Nucleus accumbens (tissue), 56 donors: ENCODE measurements at places on chromosomes 5 and 9.

- no peak for DNase-seq
Measured at GRCh38 chr5:145697251-145697990, 137.7 kb downstream of the PRELID2 start.

- DNase-seq, result no peak
Measured at GRCh38 chr5:13278148-13278547, 666.3 kb downstream of the DNAH5 start.

DNA sequence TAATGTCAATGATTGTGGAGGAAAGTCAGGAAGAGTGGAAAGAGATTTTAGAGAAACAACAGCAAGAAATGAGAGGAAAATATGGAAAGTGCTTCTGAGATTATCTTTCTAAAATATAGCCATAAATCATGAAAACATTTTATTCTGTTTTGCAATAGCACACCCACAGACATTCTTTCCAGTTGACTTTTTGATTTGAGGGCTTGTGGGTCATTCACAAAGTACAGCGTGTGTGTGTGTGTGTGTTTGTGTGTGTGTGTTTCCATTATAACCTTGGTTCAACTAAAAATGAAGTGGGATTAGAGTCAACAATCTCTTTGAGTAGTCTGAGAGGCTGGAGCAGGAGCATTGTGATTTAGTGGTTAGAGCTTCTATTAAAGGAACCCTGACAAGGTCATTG is 116.6 kb upstream of the GAS1 start:
- no peak for DNase-seq

DNA sequence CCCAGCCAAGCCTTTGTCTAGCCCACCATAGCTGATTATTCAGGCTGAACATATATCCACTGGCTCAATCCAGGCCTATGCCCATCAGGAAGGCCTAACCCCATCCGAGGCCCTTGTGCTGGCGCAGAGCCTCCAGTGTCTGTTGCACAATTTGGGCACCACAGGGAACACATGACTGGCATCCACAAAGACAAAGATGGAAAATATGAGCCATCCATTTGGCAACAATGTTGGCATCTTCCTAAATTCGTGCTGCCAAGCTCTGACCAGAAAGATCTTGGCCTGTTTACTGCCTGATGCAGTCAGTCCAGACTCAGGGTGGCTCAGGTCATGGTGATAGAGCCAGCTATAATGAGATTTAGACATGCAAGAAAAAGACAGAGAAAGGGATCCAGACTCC is 233.8 kb downstream of the PIK3R1 start:
- no peak for DNase-seq

GRCh38 chr9:93962017-93962416 is 6.9 kb upstream of the BARX1 start:
- DNase-seq, result no peak

DNA sequence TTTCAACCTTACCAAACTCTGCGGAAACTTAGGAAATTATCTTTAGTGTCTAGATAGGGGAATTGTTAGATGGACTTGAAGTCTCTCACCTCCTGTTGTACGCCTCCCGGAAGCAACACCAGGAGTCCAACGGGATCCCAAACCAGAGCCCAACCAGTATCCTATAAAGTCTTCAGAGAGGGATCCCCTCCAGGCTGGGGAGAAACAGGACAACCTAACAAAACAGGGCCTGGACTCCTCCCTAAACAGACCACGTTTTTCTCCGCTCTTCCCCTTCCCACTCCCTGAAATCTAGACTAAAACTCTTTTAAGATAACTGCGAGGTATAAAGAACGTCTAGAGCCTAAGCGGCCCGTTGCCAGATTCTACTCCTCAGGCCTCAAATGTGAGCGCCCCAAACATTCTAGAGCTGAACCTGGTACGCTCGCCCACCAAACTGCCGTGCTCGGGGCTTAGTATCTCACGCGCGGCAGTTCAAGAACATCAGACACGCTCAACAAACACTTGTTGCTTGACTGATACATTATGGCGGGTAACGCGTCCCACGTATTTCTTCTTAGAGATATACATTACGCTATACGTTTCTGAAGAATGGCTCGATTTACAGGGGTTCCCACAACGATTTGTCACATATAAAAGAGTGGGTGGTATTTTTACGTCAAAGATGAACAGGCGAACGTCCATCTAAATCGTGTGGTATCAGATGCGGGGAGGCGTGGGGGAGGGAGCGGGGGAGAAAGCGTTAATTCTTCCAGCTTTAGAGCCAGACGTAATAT is 663 bp upstream of the SMIM27 start:
- peak; percentile 50 for DNase-seq

- no peak for DNase-seq
Measured at GRCh38 chr9:35269919-35270318, 108.1 kb downstream of the UNC13B start.

DNA sequence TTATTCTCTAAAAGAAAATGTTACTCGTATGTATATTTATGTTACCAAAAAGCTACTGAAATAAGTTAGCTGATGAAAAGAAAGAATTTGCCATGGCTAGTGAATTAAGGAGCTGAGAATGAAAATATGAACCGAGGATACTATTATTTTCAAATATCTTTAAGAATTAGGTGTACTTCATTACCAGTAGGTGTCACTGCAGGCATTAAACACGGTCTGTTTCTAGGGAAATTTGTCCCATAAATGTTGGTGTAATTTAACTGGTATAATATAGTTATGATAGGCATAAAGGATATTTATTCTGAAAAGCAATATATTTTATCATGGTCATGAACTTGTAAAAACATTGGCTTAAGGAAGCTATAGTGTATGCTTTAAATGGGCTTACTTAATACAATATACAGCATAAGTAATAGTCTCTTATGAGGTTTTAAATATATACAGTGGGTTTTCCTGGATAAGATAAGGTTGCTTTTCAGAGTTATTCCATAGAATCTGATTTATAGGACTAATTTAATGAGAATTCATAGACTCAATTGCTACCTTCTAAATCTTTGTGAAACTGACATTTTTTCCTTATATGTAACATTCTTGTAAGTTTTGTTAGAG is 72.4 kb upstream of the MPDZ start:
- DNase-seq, result no peak
